ENCODE measurements at places on chromosomes 1 and 21.

GRCh38 chr1:6308449-6308848, 47.6 kb upstream of the GPR153 start:
- DNase-seq: no peak
- peaks cover 2% of the 10 kb centered on the region for H3K36me3 ChIP-seq
- H3K27ac ChIP-seq: no peak overlapping the region
- no peaks in the 10 kb centered on the region for H3K4me1 ChIP-seq
- H3K27me3 ChIP-seq: no peaks in the 10 kb centered on the region
- no peak overlapping the region for H3K4me3 ChIP-seq

DNA sequence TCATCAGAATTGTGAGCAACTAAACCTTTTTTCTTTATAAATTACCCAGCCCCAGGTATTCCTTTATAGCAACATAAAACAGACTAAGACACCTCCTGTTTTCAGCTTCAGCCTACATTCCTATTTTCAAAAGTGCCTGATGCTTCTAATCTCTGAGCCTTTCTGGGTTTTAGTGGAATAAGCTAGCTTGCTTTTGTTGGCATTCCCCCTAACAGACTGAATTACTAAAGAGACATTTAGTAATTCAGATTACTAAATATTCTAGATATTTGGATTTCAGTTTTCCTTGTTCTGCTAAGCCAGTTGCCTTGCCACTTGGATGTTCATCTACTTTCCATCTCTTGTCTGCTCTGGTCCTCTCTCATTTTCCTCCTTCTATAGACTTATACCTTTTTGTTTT, 10.5 kb upstream of the GNG12 start:
- H3K27ac ChIP-seq: no peak overlapping the region
- H3K27me3 ChIP-seq: peaks cover 20% of the 10 kb centered on the region
- DNase-seq: no peak
- no peaks in the 10 kb centered on the region for H3K4me1 ChIP-seq
- no peak overlapping the region for H3K4me3 ChIP-seq

DNA sequence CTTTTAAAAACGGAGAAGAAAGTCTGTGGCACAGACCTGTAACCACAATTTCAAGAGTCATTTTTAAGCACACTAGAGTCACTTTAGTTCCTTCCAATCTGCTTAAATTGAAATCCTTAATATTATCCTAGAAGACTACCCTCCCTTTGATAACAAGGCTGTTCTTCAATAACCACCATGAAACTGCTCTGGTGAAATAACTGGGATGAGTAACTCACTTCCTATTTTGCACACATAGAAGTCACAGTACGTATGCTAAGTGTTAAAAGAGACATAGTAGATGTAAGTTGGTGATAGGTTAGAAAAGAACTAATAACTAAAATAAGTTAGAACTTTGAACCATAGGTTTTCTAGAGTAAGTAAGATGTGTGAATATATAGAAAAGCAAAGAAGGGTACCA, 107.8 kb downstream of the NME7 start:
- H3K27me3 ChIP-seq: no peaks in the 10 kb centered on the region
- no peak for DNase-seq
- peaks cover 3% of the 10 kb centered on the region for H3K4me1 ChIP-seq
- no peak overlapping the region for H3K4me3 ChIP-seq
- H3K36me3 ChIP-seq: peaks cover 15% of the 10 kb centered on the region

DNA sequence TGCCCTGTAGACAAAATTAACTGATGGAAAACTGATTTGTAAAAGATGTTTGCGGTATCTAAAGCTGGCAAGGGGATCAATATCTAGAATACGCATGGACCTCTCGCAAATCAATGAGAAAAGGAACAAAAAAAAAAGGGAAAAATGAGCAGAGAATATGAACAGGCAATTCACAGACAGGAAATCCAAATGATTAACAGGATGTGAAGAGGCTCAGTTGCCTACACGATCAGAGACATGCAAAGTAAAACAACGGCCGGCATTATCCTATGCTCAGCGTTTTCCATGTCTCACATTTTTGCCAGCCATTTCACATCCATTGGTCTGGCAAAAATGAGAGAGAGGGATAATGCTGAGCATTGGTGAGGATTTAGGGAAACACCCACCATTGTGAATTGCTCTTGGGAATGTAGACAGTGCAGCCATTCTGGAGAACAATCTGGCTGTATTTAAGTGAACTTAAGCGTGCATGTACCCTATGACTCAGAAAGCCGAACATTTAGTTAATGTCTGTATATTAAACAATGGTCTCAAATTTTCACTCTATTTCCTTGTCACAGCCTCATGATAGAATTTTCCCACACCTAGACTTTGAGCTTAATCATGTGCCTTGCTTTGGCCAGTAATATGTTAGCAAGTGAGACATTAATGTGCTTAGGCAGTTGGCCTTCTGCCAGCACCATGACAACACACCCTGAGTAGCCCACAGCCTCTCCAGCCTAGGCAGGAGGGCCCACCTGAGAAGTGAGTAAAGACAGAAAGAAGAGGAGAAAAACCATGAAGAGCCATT, 61.0 kb upstream of the NBPF3 start:
- no peak overlapping the region for H3K27ac ChIP-seq
- DNase-seq: peak; percentile 13
- peaks cover 7% of the 10 kb centered on the region for H3K27me3 ChIP-seq
- H3K4me1 ChIP-seq: no peaks in the 10 kb centered on the region

- no peaks in the 10 kb centered on the region for H3K27me3 ChIP-seq
- no peaks in the 10 kb centered on the region for H3K4me1 ChIP-seq
- no peaks in the 10 kb centered on the region for H3K36me3 ChIP-seq
- H3K27ac ChIP-seq: no peak overlapping the region
- no peak overlapping the region for H3K4me3 ChIP-seq
Measured at GRCh38 chr1:81731989-81732388, 68.7 kb upstream of the ADGRL2 start.

GRCh38 chr1:40858856-40859416, 3.2 kb downstream of the CITED4 start:
- H3K4me1 ChIP-seq: peaks cover 24% of the 10 kb centered on the region
- no peak overlapping the region for H3K4me3 ChIP-seq
- peaks cover 6% of the 10 kb centered on the region for H3K27me3 ChIP-seq
- DNase-seq: no peak
- H3K36me3 ChIP-seq: no peaks in the 10 kb centered on the region

GRCh38 chr1:17004466-17005364, 7.0 kb downstream of the ATP13A2 start:
- no peak for DNase-seq
- peaks cover 9% of the 10 kb centered on the region for H3K4me1 ChIP-seq
- H3K27ac ChIP-seq: no peak overlapping the region
- H3K4me3 ChIP-seq: no peak overlapping the region
- no peaks in the 10 kb centered on the region for H3K27me3 ChIP-seq

GRCh38 chr1:114352797-114353196, 158.2 kb downstream of the TRIM33 start:
- no peak overlapping the region for H3K4me3 ChIP-seq
- DNase-seq: no peak
- H3K36me3 ChIP-seq: no peaks in the 10 kb centered on the region

GRCh38 chr21:29320031-29320430, 21.3 kb downstream of the BACH1 start:
- peaks cover 23% of the 10 kb centered on the region for H3K4me1 ChIP-seq
- no peak for DNase-seq
- no peak overlapping the region for H3K27ac ChIP-seq
- H3K27me3 ChIP-seq: no peaks in the 10 kb centered on the region
- peaks cover 7% of the 10 kb centered on the region for H3K36me3 ChIP-seq
